ENCODE measurements at places on chromosomes 11 and 22. TPM values are rescaled to one million over a fixed set of nuclear protein-coding genes. Genes with fewer than 3 reads are reported as not detected.

DNA sequence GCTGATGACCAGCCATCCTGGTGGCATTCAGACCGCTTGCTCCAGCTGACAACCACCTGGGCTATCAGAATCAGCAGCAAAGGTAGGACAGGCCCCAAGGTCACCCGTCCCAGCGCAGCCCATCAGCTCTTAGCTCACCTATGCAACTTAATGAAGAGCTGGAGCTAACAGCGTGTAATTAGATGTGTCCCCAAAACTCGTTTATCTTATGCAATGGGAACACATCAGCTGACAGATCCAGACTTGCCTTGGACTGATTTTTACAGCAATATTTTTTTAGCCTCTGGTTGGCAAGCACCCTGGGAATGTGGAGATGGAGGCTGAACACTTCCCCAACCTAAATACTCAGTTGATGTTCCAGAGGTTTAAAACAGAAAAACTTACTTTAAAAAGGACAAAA lies 76.0 kb downstream of the PACSIN2 start:
- no peak for DNase-seq

The NUDT8 gene
- total RNA-seq, result 23.4 TPM

The SLC22A6 gene
- total RNA-seq, result not detected

The TSPAN32 gene
- not detected for total RNA-seq

DNA sequence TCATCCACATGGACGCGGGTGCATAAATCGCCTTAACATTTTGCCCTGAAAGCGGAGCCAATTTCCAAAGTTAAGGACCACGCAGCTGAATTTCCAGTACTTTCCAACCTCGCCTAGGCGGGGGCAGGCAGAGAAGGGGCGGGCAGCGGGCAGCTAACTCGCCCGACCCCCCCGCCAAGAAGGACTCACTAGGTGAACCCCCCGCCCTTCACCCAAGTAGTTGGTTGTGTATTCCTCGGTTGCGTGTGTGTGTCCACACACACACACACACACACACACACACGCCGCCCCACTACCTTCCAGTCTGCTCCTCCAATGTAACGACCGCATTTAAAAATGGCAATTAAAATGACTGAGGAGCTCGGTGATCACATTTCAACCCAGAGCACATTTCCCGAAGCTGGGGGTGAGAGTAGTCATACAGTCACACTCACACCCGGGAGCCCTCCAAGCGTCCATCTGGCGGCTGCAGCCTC lies 1.4 kb downstream of the TENM4 start:
- DNase-seq, result no peak

- no peak for DNase-seq
Measured at GRCh38 chr11:35237860-35238715, 99.1 kb downstream of the CD44 start.

DNA sequence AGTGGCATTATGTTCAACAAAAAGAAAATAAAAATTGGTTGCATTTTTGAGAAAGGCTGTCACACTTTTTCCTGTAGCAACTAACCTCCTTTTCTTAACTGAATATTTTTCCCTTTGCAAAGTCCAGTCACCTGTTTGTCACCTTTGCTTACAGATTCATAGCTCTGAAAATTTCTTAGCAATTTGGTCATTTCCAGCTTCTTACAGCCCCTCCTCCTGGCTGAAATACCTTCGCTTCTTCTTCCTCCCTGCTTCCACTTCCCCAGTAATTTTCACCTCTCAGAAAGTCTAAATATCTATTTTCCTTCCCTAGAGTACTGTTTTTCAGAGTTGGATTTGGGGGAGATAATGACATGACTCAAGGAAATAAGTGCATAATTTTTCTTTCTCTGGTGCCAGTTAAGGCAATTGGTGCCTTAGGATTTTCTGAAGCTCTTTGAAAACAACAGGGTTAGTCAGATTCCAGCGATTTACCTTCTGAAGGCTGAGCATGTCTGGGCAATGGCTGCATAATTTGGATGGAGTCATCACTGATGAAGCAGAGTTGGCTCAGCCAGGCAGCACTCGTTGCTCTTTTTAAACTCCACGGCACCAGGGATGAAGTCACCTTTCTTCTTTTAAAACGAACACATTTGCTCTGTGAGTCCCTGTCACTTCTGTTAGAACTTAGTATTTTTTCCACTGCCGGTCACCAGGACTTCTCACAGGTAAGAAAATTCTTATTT lies 62.1 kb upstream of the AMOTL1 start:
- no peak for DNase-seq

The CALCA gene
- total RNA-seq, result not detected

The ASCL2 gene
- total RNA-seq, result 0.12 TPM

DNA sequence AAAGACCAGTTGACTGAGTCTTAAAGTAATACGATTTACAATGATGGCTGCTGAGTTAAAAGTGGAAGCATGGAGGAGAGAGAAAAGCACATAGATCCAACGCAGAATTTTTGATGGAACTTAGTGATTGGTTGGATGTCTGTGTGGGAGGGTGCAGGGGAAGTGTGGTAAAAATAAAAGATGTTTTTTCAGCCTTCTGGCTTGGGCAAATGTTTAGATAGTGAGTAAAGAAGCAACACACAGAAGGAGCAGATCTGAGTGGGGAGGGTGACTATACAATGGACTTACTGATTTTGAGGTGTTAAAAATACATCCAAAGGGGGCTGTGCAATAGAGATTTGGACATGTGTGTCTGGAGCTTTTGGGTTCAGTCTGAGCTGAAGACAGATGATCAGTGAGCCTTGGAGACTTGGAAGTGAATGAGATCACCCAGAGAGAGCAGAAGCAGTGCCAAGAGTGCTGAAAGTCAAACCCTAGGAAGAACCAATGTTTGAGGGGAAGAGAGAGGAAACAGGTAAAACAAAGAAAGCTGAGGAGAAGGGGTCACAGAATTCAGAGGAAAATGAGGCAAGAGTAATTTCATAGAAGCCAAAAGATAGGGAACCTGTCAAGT lies 8.6 kb downstream of the GRIA4 start:
- DNase-seq, result no peak

DNA sequence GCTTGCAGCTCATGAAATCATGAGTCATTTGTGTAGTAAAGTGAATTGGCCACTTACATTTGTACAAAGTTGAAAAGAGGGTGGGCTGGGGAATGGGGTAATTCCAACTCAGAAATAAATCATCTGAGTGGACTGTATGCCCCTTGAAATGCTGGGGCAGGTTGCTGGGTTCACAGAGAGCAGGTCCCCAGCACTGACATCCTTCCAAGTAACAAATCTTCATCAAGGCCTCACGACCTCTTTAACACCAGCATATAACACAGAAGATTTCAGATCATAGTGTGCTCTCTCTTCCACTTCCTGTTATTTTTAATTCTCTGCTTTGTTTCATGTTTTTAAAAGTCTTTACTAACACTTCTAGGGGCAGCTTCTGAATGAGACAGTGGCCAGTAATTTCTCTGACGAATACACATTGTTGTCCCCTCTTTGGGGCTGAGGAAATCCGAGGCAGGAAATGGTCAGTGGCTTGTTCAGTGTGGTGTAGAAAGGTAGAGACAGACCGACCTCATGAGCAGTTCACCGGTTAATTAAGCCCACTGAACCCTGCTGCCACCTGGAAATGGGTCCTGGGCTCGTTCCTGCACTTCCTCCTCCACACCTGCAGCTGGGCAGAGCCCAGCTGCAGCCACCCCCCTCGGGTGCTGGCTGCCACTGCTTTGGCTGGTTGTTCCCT lies 127.7 kb downstream of the MAML2 start:
- DNase-seq, result peak; percentile 52

GRCh38 chr11:44743959-44744557 lies 17.3 kb downstream of the TSPAN18 start:
- no peak for DNase-seq

DNA sequence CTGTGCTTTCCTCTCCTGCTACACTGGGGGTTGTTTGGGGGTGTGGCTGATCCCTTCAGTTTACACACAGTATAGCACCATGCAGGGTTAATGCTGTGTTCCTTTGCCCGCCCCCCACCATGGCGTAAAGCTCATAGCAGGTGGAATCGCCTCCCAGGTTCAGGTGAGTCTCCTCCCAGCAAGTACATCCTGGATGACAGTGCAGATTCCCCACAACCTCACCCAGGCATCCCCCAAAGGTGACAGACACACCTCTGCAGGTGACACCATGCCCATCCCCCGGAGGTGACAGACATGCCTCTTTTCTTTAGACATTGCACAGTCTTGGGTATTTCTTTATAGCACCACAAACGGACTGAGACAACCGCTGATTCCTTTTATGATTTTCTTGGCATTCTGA lies 343.7 kb downstream of the BRD1 start:
- no peak for DNase-seq

DNA sequence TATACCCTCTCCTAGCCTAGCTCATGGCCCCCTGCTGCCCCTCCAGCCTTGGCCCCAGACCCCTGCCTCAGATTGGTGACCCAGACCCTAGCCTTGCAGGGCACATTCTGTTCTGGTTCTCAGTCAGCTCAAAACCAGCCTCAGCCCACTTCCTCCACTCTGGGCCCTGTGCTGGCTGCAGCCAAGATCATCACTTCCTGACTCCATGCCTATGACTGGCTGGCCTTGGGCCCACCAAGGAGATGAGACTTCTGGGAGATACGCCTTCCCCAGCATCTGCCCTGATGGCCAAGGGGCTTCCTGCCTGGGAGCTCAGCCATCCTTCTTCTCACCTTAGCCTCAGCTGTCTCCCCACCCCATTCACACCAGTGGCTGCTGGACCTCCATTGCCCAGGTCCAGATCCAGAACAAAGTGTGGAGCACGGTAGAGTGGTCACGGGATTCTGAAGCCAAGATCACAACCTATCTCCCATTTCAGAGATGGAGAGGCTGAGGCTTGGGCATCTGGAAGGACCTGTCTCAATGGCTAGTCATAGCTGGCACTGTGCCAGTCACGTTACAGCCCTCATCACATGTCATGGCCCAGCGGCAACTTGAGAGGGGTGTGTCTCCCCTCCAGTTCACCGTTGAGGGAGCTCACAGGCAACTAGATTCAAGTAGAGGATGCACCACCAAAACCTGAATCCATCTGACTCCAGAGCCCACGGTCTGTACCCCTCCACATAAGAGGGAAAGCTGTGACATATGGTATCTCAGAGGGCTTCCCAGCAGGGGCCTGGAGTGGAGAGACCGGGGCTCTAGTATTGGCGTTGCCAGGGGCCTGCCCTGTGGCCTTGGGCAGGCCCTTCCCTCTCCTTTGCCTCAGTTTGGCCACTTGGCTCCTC lies 43.0 kb upstream of the KLHL35 start:
- no peak for DNase-seq

DNA sequence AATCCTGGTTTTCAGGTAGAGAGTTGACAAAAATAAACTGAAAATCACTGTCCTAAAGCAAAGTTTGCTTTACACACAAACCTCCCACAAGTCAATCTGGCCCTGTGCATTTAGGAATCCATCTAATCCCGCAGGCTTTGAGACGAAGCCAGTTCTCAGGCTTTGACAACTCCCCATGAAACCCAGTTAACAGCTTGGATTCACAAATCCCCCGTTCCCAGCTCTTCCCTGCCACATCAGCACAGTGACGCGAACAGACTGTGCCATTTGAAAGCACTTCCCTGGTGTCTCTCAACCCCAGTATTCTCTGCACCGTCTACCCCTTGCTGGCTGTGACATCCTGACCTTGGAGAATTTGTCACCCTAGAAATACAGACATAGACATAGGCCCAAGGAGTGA lies 117.8 kb downstream of the OPCML start:
- DNase-seq, result no peak

DNA sequence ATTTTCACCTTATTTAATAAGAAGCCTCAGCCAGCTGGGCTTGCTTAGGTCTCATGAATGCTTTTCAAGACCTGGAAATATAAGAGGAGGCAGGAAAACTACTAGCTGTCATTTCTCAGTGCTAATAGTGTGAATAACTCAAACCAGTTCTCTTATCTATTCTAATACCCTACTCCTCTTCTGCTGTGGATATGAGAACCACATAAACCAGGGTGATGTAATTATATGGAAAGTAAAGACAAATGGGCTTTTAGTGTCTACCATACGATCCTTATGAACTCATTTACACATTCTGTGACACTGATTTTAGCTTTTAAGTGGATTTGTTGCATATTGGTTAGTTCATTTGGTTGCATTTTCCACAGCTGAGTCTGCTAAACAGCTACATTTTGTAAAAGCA lies 8.6 kb downstream of the PDGFD start:
- DNase-seq, result no peak
